ENCODE measurements at places on chromosomes 13 and 19.

DNA sequence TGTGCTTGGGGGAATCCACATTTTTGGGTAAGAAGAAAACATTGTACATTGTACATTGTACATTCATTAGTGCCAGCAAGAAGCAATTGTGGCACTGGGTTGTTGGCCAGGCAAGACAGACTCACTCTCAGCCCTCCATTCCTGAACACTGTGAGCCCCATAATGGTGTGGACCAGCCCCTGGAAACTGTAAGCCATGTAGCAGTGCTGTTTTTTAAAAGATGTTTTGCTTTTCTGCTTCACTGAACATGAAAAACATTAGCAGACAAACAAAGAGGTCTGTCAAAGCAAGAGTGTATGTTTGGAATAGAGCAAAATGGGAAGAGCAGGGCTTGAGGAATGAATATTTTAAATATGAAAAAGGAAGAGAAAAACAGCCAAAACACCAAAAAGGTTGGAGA, 39.1 kb upstream of the IL17D start:
- no peak for DNase-seq

- no peak for DNase-seq
These were observed 340.6 kb downstream of the KCNRG start for GRCh38 chr13:50355797-50356196.

DNA sequence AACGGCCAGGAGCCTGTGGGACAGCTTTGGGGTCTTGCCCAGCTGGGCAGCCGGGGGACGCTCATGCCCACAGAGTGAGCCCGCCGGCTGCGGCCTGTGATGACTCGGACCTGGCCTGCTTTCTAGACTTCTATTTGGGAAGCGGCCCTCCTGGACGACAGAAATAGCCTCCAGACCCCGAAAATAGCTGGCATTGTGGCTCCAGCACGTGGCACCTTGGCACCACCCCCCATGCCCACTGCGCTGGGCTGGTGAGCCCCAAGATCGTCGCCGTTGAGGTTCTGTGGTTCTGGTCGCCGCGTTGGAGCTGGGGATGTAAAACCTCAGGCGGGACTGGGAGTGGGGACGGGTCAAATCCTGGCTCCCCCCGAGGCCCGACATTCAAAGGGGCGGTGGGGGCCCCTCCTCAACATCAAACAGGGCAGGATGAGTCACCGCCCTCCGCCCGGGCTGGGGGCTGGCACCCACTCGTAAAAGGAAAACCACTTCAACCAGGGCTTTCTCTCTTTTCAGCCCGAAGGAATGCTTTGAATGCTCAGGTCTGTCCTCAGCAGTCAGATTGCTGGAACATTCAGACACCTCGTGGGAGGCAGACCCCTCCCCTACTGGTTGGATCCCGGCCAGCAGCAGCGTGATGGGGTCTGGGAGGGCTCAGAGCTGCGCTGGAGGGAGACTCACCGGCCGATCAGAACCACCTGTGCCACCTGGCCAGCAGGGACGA, 42.1 kb downstream of the GADD45B start:
- no peak for DNase-seq

DNA sequence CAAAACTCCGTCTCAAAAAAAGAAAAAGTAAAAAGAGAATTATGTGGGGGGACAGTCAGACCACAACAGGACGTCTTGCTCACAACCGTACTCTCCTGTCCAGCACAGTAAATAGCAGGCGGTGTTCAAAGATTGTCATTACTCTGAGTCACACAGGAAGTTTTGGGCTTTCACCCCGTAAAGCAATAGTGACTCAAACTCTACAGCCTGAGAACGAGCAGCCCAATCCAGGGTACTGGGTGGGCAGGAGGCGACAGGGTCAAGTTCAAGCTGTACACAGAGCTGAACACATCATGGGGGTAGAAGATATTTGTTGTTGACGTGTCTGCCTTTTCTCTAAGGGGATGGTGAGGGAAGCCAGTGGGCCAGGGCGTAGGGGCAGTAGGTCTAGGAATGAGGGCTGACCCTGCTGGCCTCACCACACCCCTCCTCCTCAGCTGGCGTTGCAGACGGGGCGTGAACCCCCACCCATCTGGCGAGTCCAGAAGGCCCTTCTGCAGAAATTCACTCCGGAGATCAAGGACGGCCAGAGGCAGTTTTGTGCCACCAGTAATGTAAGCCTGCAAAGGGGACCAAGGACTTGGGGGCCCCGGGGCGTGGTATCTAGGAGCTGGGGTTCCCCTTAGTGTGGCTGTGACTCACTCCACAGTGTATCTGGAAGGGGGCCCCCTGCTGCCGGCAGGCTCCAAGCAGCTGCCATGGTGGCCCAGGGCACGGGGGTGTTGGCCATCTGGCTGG, 23.3 kb downstream of the PRR12 start:
- DNase-seq = peak; percentile 91

GRCh38 chr13:33218426-33218825, 67.1 kb downstream of the STARD13 start:
- no peak for DNase-seq

DNA sequence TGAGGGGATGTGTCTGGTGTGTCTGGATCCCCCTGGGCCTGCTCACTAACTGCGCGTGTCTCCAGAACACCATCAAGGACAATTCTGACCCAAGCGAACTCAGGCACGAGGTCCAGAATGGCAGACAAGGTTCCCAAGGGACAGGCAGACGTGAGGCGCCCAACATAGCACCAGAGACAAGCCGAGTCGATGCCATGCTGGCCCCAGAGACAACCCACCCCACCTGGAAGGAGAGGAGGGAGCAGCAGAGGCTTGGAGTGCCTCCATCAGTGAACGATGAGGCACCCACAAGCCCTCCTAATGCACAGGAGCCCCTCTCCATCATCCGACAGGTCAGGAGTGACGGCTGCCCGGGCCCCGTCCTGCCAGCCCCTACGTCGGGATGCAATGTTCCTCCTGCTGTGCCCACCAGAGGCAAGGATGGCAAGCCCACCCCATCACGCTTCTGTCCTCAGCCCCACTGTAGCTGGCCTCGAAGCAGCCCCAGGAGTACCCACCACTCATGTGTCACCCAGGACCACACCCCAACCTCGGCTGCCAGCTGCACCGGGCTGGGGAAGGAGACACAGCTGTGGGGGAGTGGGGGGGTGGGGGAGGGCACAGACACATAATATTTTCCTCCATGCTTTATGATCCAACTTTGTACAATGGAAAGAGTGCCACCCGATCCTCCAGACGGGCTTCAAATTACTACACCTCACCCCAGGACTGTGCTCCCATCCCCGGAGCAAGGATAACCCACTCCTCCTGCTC, 11.8 kb downstream of the AP3D1 start:
- no peak for DNase-seq

GRCh38 chr13:28582892-28583240, 76.1 kb upstream of the POMP start:
- DNase-seq = no peak

- peak; percentile 10 for DNase-seq
These were observed 26.7 kb downstream of the WDR62 start for GRCh38 chr19:36081385-36081784.

DNA sequence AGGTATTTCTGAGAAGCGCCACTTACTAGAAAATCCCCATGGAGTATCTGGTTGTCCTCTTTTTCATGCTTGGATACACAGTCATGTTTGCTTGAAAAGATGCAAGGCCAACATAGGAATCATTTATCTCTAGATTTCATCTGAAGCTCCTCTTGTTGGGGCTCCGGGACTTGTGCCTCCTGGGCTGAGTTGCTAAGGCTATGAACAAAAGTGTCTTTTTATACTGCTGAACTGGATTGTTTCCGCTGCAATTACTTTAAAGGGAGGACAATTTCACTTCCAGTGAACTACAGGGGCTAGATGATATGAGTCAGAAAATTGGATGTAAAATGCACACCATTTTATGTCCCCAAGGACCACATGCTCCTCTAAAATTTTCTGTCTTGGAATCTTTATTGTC, 114.1 kb downstream of the TNFSF13B start:
- DNase-seq = no peak

DNA sequence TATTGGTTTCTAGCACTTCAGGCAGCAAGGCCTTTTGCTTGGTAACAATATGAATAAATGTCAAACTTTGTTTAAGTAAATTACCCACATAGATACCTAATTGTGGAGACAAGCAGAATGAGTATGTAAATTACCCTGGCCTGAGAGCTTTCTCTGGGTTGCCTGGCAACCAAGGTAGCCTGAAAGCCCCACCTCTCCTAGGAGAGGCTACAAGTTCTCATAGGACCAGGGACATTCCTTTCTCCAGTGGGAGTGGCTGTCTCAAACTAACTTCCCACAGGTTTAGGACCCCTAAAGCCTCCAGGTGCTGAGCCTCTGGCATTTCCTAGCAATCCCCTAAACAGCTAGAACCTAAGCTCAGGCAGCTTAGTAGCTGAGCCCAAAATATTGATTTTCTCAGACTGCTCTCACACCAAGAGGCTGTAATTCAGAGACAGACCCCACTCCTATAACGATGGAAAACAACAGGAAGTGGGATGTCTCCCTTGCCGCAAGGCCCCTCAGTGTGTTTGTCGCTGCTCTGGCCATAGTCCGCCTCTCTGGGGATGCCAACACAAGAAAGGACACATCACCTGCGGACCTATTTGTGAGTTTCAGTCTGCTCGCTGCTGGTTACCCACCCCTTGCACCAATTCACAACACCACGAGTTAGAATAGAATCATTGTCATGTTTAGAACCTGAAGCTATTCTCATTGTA, 207.3 kb downstream of the DLEU7 start:
- no peak for DNase-seq

GRCh38 chr13:75174481-75174880, 307.5 kb downstream of the TBC1D4 start:
- no peak for DNase-seq

GRCh38 chr13:94256721-94257120, 222.8 kb downstream of the DCT start:
- DNase-seq = no peak
